ENCODE measurements at places on chromosomes 16 and 17.

- DNase-seq, result no peak
These were observed 299.0 kb downstream of the CEP112 start for GRCh38 chr17:65892912-65893377.

DNA sequence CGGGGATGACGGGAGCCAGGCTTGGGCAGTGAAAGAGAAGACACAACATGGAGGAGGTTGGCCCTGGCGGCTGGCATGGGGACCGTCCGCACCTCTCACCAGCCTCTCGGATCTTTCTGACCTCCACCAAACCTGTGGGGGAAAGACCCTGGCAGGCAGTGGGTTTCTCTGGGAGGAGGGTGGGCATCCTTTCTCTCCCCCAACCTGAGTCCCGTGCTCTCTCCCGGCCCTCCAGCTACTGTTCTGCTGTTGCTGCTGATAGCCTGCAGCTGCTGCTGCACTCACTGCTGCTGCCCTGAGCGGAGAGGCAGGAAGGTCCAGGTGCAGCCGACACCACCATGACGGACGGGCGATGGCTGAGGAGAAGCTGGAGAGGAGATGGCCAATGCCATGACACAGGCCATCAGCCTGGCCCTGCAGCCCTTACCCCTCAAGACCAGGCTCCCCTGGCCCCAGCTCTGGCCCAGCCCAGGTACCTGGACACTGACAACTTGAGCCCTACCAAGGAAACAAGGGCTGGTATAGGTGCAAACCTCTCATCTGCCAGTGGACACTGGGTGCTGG, 7.4 kb downstream of the SMIM5 start:
- DNase-seq, result no peak

DNA sequence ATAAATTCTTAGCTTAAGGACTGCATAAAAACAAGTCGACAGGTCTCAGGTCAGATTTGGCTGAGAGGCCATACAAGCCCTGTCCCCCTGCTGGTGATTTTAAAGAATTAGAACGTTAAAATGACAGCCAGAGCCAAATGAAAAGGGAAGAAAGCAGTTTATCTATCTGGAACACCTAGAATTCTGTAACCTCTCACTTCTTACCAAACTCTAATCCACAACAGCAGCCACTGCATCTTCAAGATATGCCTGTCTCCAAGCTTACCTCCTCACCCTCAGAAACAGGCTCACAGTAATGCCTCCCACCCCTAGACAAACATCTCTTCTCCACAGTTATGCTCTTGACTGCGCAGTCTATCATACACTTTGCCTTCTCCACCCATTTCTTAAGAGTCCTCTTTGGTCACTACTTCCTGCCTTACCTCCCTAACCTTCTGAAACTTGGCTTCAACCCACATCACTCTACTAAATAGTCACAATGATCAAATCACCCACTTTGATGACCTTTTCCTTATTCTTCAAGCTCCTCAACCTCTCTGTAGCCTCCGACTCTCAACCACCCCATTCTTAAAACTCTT, 14.2 kb downstream of the ANKFY1 start:
- DNase-seq, result peak; percentile 55

- no peak for DNase-seq
These were observed 59.4 kb downstream of the TEX2 start for GRCh38 chr17:64203630-64204029.

DNA sequence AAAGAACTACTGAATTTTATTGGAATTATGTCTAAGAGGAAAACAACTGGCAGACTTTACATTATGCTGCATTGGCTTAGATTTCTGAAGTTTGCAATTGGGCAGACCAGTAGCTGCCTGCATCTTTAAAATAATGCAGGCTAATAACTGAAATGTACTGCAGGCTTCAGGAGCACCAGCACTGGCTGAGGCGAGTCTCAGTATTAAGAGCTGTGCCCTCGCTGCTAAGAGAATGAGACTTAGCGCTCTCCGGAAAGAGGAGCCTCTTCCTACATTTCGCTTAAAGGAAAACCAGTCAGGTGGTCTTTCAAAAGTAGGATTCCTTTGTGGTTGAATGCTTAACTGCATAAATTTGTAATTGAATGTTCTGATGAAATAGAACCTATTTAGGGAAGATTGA, 885 bp downstream of the CNTNAP4 start:
- no peak for DNase-seq

- DNase-seq, result no peak
These were observed 15.8 kb upstream of the CCL5 start for GRCh38 chr17:35895636-35896587.

DNA sequence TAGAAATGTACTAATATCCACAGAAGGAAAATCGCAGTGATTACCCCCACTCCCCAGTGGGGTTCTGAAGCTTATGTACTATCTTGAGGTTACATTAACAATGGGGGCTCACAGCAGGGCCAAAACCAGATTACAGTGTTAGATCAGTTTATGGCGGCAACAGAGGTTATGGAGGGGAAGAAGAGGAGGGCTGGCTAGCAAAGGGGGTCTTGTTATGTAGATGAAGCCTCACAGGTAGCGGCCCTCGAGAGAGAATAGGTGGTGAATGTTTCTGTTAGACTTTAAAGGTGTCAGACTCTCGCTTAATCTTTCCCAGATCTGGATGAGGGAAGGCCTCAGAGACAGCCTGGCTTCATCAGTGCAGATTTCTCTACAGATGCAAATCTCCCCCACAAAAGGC, 22.2 kb downstream of the RNF112 start:
- DNase-seq, result no peak

- peak; percentile 39 for DNase-seq
These were observed 27.7 kb upstream of the CLEC18B start for GRCh38 chr16:74448990-74449389.

- DNase-seq, result no peak
These were observed 131.3 kb downstream of the NLK start for GRCh38 chr17:28173801-28174200.

DNA sequence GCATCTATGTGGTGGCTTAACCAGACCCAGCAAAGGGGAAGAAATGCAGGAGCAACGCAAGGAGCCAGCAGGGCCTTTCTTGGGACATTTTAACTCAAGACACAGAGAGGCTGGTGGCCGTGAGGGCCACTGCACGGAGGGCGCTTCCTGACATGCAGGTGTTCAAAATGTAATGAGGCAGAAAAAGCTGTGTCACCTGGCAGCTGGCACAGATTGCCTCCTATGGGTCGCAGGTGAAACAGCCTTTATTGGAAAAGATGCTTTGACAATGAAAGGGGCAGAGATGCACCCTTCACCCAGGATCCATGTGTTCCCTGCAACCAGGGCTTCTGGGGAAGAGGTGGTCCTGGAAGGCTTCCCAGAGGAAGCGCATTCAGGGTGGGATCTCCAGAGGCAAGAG, 219.3 kb downstream of the XYLT1 start:
- DNase-seq, result no peak

- no peak for DNase-seq
These were observed 5.6 kb downstream of the ALOX15 start for GRCh38 chr17:4635823-4636375.

DNA sequence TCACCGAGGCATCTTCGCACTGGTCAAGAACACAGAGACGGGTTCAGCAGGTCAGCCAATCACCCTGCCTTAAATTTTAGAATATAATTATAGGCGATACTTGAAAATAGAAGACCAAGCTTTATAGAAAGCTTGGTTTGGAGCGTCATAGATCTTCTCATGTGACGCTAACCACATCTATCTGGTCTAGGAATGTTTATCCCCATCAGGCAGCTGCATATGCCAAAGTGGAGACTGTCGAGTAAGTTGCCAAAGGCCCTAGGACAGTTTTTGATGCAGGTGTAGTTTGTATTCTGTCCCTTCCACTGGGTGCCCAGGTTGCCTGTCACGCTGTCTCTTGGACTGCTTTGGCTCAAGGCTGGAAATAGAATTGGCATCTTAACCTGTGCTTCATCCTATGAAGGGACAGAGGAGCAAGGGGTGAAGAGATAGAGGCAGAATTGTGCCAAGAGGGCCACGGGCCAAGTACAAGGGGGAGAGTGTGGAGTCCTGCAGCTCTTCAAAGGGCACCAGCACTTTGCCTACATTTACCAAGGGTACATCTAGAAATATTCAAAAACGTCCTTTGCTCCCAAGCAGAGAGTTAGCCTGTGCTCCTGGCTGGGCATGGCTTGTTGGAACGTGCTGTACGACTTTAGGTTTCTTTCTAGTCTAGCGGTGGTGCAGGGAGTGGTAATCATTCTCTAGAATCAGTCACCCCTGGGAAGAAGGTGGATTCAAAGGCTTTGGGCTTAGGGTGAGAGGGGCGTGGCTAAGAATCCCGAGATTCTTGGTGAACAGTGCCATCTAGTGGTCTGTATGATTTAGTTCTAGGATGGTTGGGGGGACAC, 5.3 kb upstream of the WIPI1 start:
- DNase-seq, result peak; percentile 90

DNA sequence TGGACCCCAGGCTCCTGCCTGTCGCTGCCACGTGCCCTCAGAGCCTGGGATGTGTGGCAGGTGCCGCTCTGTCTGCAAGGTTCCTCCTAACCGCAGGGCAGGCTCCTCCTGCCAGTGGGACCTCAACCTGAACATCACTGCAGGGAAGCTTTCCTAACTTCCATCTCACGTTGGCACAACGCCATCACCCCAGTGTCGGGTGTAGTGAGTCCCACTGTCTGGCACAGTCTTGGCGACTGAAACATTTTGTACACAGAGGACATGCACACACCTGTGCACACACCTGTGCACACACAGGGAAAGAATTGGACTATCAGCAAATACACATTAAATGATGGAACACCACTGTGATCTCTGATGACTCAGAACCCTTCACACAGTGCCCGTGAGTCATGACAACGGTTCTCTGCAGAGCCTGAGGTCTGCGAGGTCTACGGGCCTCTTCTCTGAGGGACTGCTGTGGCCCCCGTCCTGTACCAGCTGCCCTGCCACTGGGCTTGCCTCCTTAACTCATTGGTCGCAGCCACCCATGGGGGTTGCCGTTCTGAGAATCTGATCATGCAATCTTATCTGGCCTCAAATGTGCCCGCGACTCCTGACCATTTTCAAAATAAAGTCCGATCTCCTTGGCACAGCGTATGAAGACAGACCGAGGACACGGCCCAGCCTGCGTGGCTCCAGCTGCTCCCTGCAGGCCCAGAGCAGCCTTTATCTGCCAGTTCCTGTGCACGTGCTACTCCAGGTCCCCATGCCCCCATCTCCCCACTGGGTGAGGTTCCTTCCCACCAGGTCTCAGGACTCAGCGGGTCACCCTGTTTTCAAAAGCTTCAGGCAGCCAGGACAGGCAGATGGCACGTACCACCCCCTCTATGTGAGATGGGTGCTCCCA, 7.6 kb downstream of the CCDC57 start:
- peak; percentile 74 for DNase-seq

DNA sequence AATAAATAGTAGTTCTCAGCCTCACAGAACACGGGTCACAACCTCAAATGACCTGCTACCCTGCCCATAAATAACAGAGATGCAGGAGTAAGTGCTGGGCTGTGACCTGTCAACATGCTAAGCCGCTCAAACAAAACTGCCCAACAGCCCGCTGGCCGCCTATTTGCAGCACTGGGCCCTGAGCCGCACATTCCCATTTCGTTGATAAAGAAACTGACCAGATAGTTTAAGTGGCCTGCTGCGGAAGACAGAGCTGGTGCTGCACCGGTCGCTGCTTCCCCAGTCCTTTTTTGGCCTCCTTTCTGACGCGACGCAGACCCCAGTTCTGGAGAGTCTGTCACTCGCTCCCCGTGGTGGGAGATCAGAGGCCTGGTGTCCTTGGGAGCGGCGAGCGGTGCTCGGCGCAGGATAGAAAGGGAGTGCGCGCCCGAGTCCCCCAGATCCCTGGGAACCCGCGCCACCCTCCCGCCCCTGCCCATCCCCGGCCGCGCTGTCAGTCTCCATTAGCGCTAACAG, 349 bp upstream of the SLC6A2 start:
- DNase-seq, result no peak

- DNase-seq, result no peak
These were observed 14.2 kb upstream of the LASP1NB start for GRCh38 chr17:38911081-38911730.

GRCh38 chr17:4497101-4497824, 1.4 kb upstream of the SPNS2 start:
- peak; percentile 90 for DNase-seq

- DNase-seq, result no peak
These were observed 1.7 kb downstream of the CHTF18 start for GRCh38 chr16:790086-790485.

DNA sequence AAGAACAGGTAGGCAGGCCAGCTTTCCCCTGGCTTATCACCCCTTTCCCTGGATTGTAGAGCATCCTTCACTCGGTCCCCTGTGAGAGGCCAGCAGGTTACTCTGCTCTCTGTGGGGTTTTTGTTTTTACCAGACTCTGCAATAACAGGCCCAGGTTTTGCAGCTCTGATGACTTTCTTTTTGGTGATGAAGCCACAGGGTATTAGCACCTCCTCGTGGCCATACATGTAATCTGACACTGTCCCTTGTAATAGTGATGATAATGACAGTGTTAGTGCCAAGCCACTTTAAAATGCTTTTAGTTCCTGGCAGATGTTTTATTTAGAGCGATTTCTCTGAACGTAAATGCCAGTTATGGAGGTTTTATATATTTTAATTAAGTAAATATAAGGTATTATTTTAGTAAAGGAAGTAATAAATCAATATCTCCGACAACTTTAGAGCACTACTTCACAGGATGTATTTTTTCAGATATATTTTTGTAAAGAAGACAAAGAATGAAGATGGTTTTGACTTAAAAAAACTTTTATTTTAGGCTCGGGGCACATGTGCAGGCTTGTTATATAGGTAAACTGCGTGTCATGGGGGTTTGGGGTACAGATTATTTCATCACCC, 38.0 kb upstream of the CPHXL start:
- DNase-seq, result peak; percentile 70

DNA sequence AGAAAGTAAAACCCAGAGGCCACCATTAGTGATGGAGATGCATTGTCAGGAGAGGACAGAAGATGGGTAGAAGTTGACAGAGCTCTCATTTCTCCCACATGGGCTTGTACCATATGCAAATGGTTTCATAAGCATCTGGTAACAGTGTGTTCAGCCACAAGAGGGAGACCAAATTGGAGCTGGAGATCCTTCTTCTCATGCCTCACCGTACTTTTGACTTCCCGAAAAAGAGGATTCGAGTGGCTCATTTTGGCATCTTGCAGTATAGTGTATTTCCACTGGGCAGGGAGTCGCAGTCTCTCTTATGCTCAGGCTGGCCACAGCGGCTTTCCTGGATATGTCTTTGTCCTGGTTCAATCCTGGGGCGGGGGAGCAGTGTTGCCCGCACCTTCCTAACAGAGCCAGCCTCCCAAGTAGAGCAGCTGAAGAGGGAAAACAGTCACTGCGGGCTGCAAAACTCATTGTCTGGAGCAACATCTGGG, 23.8 kb downstream of the TBC1D3B start:
- DNase-seq, result no peak

- no peak for DNase-seq
These were observed 7.9 kb downstream of the TBX4 start for GRCh38 chr17:61459939-61460718.

- no peak for DNase-seq
These were observed 92.7 kb downstream of the ABCC1 start for GRCh38 chr16:16042076-16042475.
